Occipital lobe (tissue), 3 donors: ENCODE measurements at places on chromosomes 1 and 21.

GRCh38 chr1:81596341-81596740, 204.4 kb upstream of the ADGRL2 start:
- peak; percentile 53 for DNase-seq

DNA sequence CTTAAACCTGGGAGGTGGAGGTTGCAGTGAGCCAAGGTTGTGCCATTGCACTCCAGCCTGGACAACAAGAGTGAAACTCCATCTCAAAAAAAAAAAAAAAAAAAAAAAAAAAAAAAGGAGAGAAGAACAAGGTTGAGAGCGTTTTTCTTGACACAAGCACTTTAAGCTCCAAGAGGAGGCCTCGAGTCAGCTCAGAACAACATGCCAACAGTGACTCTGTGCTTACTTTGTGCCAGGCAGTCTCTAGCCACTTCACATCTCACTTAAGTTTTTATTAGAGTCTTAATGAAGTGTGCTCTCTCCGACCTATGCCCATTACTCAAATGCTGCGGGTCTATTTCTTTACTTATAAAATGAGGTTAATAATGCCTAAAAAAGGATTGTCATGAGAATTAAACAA, 13.0 kb downstream of the ATP1A1 start:
- no peak for DNase-seq

DNA sequence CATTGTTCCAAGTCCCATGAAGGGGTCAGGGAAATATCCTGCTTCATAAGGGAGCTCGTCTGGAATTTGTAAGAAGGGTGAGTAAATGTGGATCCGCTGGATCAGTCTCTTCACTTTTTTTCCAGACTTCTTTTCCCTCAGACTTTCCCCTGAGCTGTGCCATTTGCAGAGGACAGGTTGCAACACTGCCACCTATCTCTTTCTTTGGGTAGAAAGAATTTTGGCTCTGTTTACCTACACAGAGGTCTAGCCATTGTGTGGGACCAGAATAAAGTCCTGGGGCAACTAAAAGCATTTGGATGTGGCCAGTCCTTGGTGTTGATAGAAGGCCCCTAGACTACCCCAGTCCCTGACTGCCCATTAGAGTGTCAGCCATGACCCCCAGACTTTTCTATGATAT, 1146.7 kb upstream of the PRMT6 start:
- no peak for DNase-seq

GRCh38 chr1:154253671-154254070, 18.8 kb upstream of the HAX1 start:
- DNase-seq, result no peak

DNA sequence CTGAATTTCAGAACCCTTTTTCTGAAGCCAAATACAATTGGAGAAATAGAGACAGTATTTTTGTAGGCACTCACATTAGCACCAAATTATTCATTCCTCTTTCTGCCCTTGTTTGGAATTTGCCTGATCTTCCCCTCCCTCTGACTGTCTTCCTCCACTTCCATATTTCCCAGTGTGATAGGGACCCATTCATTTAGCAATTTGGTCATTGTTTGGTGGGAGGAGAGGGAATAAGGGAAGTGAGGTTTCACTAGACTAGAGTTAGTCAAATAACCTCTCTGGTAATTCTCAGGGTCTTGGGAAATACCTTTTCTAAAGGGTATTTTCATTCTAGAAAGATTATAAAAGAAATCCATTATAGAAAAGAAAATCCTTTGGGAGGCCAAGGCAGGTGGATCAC, 31.0 kb upstream of the MTMR11 start:
- no peak for DNase-seq
